H9 (cell line): ENCODE measurements at places on chromosomes 12 and 14. TPM values are rescaled to one million over a fixed set of nuclear protein-coding genes. Genes with fewer than 3 reads are reported as not detected.

The ASCL1 gene
- total RNA-seq = 0.20 TPM in 1 of 2 replicates, not detected in the other

The LGR5 gene
- 0.09 and 0.13 TPM in 2 replicates for total RNA-seq

DNA sequence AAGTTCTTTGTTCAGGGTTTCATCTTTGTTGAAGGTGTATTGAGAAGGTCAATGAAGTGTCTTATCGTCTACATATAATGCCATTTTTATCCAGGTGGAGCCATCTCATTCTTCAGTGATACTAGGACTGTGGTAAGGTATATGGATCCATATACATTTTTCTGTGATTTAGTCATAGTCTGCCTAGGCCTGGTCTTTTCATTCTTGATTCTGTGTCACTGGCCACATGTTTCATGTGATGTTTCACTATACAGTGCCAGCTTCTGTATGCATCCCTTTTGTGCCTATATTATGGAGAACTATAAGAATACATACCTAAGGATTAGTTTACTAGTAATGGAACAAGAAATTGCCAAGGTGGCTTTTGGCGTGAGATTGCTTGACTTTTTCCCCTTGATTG is 40.5 kb downstream of the VEZT start:
- H3K27ac ChIP-seq = no peak overlapping the region
- no peak for DNase-seq
- H3K27me3 ChIP-seq = no peaks in the 10 kb centered on the region
- H3K4me3 ChIP-seq = no peak overlapping the region
- no peaks in the 10 kb centered on the region; the same call in 1 of the 2 replicates for H3K4me1 ChIP-seq

GRCh38 chr12:48694038-48694437 is 12.0 kb upstream of the KANSL2 start:
- H3K4me1 ChIP-seq = no peaks in the 10 kb centered on the region
- H3K27ac ChIP-seq = no peak overlapping the region
- DNase-seq = no peak
- H3K4me3 ChIP-seq = no peak overlapping the region
- H3K27me3 ChIP-seq = no peaks in the 10 kb centered on the region
- H3K36me3 ChIP-seq = peaks cover 80% of the 10 kb centered on the region

The GLIPR1L2 gene
- total RNA-seq = 0.09 and 0.35 TPM in 2 replicates

DNA sequence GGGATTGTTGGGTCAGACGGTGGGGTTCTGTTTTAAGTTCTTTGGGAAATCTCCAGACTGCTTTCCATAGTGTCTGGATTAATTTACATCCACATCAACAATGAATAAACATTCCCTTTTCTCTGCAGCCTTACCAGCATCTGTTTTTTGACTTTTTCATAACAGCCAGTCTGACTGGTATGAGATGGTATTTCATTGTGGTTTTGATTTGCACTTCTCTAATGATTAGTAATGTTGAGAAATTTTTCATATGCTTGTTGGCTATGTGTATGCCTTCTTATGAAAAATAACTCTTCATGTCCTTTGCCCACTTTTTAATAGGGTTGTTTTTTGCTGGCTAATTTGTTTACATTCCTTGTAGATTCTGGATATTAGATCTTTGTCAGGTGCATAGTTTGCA is 140.8 kb upstream of the CNTN1 start:
- H3K4me3 ChIP-seq = no peak overlapping the region
- no peaks in the 10 kb centered on the region for H3K27me3 ChIP-seq
- H3K36me3 ChIP-seq = no peaks in the 10 kb centered on the region; the same call in 2 of the 3 replicates

DNA sequence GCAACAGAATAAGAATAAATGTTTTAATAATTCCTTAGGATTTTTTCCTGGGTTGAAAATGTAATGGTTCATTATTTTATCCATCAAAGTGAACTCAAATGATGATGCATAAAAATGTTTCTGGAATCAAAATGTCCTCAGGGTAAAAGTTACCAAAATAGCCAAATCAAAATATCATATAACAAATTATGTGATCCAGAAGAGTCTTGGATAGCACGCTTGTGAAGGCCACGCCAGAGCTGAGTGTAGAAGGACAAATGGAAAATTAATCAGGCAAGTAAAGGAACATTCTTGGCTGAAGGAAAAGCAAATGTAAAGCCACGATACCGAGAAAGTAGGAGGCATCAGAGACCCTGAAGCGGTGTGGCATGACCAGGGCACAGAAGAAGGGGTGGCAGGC is 169.2 kb downstream of the CAPZA3 start:
- H3K4me3 ChIP-seq = no peak overlapping the region
- H3K27me3 ChIP-seq = no peaks in the 10 kb centered on the region
- DNase-seq = no peak
- no peak overlapping the region for H3K27ac ChIP-seq
- H3K36me3 ChIP-seq = peaks cover 3% of the 10 kb centered on the region; the same call in 2 of the 3 replicates

The POLE2 gene
- 24.1 and 25.7 TPM in 2 replicates for total RNA-seq

The ACTN1 gene
- total RNA-seq = 218 and 219 TPM in 2 replicates

- no peaks in the 10 kb centered on the region for H3K4me1 ChIP-seq
- no peaks in the 10 kb centered on the region for H3K36me3 ChIP-seq
- no peak overlapping the region for H3K4me3 ChIP-seq
- H3K27me3 ChIP-seq = no peaks in the 10 kb centered on the region
- H3K27ac ChIP-seq = no peak overlapping the region
These were observed 20.9 kb upstream of the CMKLR1 start for GRCh38 chr12:108360057-108360456.

DNA sequence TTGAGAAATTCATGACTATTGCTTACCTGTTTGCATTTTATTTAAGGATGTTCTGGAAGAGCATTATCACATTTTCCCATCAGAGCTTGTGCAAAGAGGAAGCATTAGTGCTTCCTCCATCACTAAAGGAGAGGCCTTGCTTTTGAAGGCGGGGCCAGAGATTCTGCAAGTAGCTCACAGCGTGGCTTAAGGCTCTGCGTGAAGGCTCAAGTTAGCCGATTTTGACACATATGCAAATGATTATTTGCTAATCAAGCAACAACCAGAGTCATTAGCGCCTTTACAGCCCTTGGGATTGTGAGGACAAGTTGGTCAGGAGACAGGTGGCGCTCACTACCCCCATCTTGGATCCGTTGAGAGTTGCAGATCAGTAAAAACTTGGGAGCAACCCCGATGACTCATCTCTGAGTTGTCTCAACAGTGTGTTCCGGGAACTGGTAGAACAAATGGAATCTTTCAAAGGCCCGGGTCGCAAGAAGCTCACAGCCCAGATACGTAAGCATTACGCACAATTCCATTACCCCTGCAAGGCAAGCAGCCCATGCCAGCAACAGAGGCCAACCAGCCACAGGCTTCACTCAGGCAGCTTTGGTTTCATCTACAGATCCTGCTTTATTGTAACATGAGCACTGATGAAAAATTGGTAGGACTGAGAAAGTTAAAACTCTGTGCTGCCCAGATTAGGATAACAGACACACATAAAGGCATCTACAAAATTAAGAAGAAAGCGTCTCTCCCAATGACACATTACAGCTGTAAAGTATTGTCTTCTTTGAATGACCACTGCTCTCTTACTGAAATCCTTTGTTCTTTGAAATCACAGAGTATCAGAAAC is 34.9 kb upstream of the SPTSSA start:
- no peaks in the 10 kb centered on the region; the same call in 1 of the 2 replicates for H3K4me1 ChIP-seq
- no peak overlapping the region for H3K4me3 ChIP-seq
- H3K36me3 ChIP-seq = no peaks in the 10 kb centered on the region
- H3K27me3 ChIP-seq = no peaks in the 10 kb centered on the region

The CFAP251 gene
- 0.81 and 0.97 TPM in 2 replicates for total RNA-seq

The GALNT6 gene
- 9.8 and 11.0 TPM in 2 replicates for total RNA-seq

DNA sequence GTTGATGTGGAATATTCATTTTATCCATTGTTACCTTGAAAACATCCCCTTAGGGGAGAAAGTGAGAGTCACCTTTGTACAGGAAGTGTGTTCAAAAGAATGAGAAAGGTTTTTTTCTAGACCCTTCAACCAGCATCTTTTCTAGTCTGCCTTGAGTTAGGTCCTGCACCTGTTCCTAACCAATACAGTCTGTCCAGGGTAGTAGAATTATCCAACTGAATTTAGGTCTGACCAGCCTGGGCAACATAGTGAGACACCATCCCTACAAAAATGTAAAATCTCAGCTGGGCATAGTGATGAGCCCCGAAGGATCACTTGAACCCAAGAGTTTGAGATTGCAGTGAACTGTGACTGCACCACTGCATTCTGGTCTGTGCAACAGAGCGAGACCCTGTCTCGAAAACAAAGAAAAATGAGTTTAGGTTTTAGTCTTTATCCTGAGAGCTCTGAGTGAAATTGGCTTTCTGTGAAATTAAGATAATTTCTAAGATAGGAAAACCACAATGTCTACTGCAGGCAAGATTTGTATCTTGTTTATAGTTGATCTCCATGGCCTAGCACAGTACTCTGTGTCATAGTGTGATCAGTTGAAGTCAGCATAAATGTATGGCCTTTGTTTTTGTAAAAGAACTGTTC is 25.2 kb downstream of the ARHGAP5 start:
- H3K4me1 ChIP-seq = no peaks in the 10 kb centered on the region
- no peaks in the 10 kb centered on the region for H3K27me3 ChIP-seq
- no peaks in the 10 kb centered on the region for H3K36me3 ChIP-seq
- DNase-seq = no peak

DNA sequence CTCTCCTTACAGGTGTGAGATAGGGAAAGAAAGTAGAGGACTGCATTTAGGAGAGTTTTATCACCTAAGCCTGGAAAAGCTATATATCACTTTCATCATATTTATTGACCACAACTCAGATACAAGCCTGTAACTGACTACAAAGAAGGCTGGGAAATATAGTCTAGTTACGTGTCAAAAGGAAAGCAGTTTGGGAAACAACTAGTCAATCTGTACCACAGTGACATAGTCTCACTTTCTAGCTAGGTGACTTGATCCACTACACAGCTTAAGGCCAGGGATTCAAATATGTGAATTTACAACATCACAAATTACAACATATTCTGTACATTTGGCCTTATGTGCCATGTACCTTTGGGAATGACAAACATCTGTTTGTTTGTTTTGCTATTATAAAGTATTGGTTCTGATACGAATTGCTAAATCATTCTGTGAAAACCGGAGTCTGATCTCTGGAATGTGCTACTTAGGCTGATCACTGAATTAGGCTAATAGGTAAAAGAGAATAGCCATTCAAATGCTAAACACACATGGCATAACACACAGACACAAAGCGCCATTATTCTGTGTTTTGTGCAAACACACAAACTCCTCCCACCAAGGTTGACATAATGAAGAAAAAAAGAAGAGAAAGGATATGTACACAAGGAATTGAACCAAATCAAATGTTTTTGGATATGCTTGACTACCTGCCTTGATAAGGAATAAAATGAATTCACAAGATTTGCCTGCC is 279.8 kb downstream of the DUSP6 start:
- H3K36me3 ChIP-seq = no peaks in the 10 kb centered on the region
- H3K4me1 ChIP-seq = peaks cover 9% of the 10 kb centered on the region; the same call in 1 of the 2 replicates
- H3K27ac ChIP-seq = no peak overlapping the region
- no peak overlapping the region for H3K4me3 ChIP-seq
- no peak for DNase-seq

- no peak for DNase-seq
- no peak overlapping the region for H3K4me3 ChIP-seq
These were observed 98.2 kb downstream of the GLT1D1 start for GRCh38 chr12:128951448-128951847.

GRCh38 chr14:101497684-101498525 is 63.4 kb upstream of the DIO3 start:
- H3K27me3 ChIP-seq = no peaks in the 10 kb centered on the region; the same call in 1 of the 2 replicates
- DNase-seq = peak; percentile 15
- H3K27ac ChIP-seq = no peak overlapping the region
- H3K4me1 ChIP-seq = no peaks in the 10 kb centered on the region
- peaks cover 15% of the 10 kb centered on the region for H3K36me3 ChIP-seq

The SERPINA10 gene
- not detected in 2 replicates for total RNA-seq

The PTGR2 gene
- 5.5 and 6.7 TPM in 2 replicates for total RNA-seq

The RIMKLB gene
- 80.2 and 87.7 TPM in 2 replicates for total RNA-seq

GRCh38 chr14:41785696-41786095 is 179.0 kb downstream of the LRFN5 start:
- H3K36me3 ChIP-seq = no peaks in the 10 kb centered on the region
- H3K4me1 ChIP-seq = no peaks in the 10 kb centered on the region
- no peak overlapping the region for H3K4me3 ChIP-seq
- H3K27me3 ChIP-seq = no peaks in the 10 kb centered on the region
- H3K27ac ChIP-seq = no peak overlapping the region
- DNase-seq = no peak

The CAPZA3 gene
- total RNA-seq = not detected in 2 replicates

The LRP1 gene
- total RNA-seq = 98.4 and 115 TPM in 2 replicates

The KRT79 gene
- total RNA-seq = not detected in 2 replicates

DNA sequence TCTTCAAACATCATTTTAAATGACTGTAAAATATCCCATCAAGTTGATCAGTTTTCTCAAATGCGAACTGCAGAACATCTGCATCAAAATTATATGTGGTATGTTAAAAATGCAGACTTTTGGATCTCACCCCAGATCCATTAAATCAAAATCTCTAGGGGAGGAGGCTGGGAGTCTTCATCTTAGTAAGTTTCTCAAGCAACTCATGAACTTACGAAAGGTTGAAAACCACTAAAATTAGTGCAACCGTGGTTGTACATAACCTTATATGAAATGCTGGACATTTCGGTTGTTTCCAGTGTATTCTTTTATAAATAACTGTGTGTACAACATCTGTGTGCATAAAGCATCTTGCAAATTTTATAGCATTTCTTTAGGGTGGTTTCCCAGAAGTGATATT is 39.2 kb downstream of the ZFP36L1 start:
- no peak overlapping the region for H3K4me3 ChIP-seq
- no peaks in the 10 kb centered on the region for H3K36me3 ChIP-seq
- H3K27me3 ChIP-seq = no peaks in the 10 kb centered on the region
- no peak for DNase-seq
- no peak overlapping the region for H3K27ac ChIP-seq

DNA sequence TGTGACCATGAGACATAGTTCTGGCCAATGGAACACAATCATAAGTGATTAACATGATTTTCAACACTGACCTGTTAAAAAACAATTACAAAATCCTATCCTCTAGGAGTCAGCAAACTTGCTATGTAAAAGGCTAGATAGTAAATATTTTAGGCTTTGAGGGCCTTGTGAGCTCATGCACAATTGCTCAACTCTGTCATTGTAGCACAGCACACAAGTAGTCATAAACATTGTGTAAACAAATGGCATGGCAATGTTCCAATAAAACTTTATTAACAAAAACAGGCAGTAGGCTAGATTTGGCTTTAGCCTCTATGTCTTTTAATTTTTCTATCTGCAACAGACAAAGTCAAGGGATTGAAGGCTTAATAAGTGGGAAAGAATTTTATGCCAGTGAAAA is 350.7 kb downstream of the C12orf50 start:
- no peak overlapping the region for H3K4me3 ChIP-seq
- no peak overlapping the region for H3K27ac ChIP-seq
- no peaks in the 10 kb centered on the region for H3K4me1 ChIP-seq
- no peak for DNase-seq

- no peaks in the 10 kb centered on the region for H3K27me3 ChIP-seq
- no peak overlapping the region for H3K4me3 ChIP-seq
- H3K27ac ChIP-seq = no peak overlapping the region
- H3K36me3 ChIP-seq = no peaks in the 10 kb centered on the region; the same call in 1 of the 3 replicates
- peaks cover 29% of the 10 kb centered on the region; the same call in 1 of the 2 replicates for H3K4me1 ChIP-seq
These were observed 92.7 kb downstream of the LRRC74A start for GRCh38 chr14:76918782-76919394.
